ENCODE measurements at places on chromosomes 16 and 17. TPM values are rescaled to one million over a fixed set of nuclear protein-coding genes. Genes with fewer than 3 reads are reported as not detected.
A peak's percentile ranks its signal among the peaks of the same experiment; 100 is the strongest.

- DNase-seq = peak; percentile 30
- H3K27me3 ChIP-seq = peaks cover 53% of the 10 kb centered on the region
- H3K4me1 ChIP-seq = peaks cover 58% of the 10 kb centered on the region
- H3K36me3 ChIP-seq = no peaks in the 10 kb centered on the region
Observed at GRCh38 chr17:8072729-8073461, 14.6 kb downstream of the ALOX12B start.

DNA sequence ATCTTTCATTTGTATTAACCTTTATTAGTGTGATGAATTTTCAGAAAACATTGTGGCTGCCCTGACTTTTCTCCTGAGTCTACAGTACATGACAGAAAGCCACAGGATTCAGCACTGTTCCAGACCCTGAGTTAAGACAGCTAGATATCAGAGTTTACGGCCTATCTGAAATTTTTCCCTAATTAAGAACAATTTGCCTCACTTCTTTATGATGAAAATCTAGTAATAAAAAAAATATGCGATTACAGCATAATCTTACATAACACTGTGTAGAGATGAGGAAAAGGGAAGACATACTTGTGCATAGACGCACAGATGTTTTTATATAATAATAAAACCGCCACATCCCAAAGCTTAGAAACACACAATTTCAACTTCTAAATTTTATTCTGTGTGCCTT is 7.3 kb downstream of the SPOP start:
- DNase-seq = no peak

DNA sequence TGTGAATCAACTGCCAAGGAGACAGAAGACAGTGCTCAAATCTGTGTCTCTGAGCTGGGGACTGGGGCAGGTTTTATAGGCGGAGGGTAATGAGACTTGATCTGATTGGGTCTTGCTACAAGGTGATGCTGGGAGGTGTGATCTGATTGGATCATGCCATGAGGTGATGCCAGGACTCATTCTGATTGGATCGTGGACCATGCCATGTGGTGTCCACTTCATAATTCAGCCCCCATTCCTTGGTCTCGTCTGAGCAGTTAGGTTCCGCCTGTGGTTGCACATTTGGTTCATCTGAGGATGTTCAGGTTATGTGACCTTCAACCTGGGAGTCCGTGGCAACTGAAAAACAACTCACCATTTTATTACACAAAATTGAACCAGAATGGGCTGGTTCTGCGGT is 41.0 kb downstream of the OTOA start:
- no peaks in the 10 kb centered on the region for H3K27me3 ChIP-seq
- no peak for DNase-seq
- H3K4me3 ChIP-seq = no peak overlapping the region
- no peaks in the 10 kb centered on the region for H3K36me3 ChIP-seq

DNA sequence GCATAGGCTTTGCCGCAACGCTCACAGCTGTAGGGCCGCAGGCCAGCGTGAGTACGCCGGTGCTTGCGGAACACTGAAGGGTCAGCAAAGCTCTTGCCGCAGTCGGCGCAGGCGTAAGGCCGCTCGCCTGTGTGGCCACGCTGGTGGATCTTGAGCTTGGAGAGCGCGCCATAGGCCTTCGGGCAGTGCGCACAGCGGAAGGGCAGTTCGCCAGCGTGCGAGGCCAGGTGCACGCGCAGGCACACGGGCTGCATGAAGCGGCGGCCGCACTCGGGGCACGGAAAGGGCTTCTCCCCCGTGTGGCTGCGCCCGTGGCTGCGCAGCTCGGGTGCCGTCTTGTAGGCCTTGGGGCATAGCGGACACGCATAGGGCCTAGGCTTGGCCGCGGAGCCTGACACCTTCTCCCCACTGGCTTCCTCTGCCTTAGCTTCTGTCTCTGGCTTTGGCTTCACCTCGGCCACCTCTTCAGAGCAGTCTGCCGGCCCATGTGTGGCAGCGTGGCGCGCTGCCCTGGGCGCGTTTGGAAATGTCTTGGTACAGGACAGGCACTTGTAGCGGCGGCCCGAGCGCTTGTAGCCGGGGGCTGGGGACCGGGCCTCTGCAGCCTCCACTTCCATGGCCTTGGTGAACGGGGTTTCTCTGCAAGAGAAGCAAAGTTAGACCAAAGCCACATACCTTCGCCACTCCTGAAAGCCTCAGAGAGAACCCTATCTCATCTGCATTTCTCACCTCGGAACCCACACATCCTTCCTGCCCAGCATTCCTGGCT is 10.0 kb downstream of the ZNF668 start:
- H3K27ac ChIP-seq = no peak overlapping the region
- no peak overlapping the region for H3K4me3 ChIP-seq
- H3K36me3 ChIP-seq = peaks cover 25% of the 10 kb centered on the region
- H3K4me1 ChIP-seq = no peaks in the 10 kb centered on the region
- no peak for DNase-seq

DNA sequence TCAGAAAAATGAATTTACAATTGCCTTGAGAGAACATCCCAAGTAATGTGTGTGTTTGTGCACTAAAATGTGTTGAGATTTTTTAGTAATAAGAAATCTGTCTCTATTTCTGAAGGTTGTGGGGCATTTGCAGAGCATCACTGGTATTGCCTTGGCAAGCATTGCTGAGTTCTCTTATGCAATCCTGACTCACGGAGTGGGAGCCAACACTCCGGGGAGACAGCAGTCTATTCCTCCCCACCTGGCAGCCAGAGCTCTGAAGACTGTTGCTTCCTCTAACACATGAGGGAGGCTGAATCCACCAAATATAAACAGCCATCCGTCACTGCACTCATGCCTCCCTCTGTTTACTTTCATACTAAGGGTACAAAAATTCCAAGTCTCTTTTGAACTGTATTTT is 10.6 kb downstream of the CNTD1 start:
- peaks cover 37% of the 10 kb centered on the region for H3K36me3 ChIP-seq
- no peaks in the 10 kb centered on the region for H3K4me1 ChIP-seq
- no peaks in the 10 kb centered on the region for H3K27me3 ChIP-seq
- DNase-seq = no peak

DNA sequence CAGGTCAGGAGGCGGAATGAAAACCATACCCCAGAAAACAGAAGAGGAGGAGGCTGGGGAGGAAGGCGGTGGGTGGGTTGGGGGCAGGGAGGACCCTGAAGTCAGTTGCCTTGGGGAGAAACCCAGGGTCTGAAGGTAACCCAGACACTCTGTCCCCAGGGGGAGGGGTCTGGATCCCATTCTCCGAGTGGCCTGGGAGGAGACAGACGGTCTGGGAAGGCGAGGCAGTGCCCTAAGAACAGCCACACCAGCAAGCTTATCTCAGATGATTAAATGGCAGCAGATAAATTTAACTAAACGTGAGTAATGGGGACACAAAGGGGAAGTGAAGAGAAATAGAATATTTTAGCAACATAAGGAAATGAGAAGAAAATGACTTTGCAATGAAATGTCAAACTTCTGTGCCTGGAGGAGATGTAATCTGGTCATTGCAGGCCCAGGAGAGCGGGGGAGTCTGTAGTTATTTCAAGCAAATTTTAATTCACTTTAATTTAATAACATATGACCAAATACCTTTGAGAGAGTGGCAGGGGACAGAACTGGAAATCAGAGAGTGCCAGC is 21.4 kb upstream of the ZFP90 start:
- no peaks in the 10 kb centered on the region for H3K27me3 ChIP-seq
- H3K4me1 ChIP-seq = peaks cover 31% of the 10 kb centered on the region
- H3K27ac ChIP-seq = peak overlapping the region; percentile 33
- peak; percentile 39 for DNase-seq
- no peak overlapping the region for H3K4me3 ChIP-seq
- no peaks in the 10 kb centered on the region for H3K36me3 ChIP-seq

GRCh38 chr16:12082226-12082887 is 105.8 kb downstream of the SNX29 start:
- no peaks in the 10 kb centered on the region for H3K27me3 ChIP-seq
- H3K4me1 ChIP-seq = no peaks in the 10 kb centered on the region
- no peak overlapping the region for H3K27ac ChIP-seq
- no peak for DNase-seq
- peaks cover 51% of the 10 kb centered on the region for H3K36me3 ChIP-seq

DNA sequence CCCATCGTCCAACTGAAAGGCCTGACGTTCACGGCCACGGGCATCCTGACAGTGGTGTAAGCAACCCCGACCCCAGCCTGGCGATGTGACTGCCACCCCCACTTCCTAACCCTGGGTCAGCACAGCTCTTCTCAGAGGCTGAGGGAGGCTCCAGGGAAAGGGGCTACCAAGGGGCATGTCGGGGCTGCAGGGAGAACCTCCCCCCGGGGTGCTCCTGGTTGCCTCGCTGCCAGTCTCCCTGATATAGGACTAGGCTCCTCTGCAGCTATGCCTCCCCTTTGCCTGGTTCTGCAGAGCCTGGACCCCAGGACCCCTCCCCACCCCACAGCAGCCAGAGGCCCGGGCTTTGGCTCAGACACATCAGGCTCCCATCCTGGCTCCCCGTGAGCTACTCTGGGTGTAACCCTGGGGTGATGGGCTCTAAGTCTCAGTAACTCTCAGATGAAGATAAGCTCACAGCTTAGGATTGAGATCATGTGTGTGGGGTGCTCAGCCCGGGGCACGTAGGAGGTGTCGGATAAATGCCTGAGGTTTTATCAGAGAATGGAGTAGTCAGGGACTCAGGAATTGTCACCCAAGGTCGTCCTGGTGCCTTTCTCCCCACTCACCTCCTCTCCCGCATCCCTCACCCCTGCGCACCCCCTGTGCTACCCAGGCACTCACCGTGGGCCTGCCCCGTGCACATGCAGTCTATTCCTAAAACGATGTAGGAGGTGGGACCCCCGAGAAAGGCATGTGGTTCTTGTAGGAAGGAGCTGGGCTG is 10.6 kb downstream of the ITGAD start:
- no peaks in the 10 kb centered on the region for H3K27me3 ChIP-seq
- no peak overlapping the region for H3K4me3 ChIP-seq
- no peak for DNase-seq
- H3K36me3 ChIP-seq = no peaks in the 10 kb centered on the region
- peaks cover 29% of the 10 kb centered on the region for H3K4me1 ChIP-seq

DNA sequence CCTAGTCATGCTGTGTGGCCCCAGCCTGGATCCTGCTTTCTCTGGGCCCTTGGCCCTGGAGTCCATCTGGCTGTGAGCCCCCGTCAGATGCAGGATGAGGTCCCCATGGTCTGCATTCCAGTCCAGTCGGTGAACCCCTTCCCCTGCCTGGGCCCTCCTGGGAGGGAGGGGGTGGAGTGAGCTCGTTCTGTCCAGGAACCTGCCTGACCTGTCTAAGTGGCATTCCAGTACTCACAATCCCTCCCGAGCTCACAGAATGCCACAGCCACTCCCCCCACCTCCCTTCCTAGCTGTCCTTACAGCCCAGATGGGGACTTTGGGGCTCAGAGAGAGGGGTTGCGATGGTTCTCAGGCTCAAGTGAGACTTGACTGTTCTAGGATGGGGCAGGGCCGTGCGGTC is 15.5 kb downstream of the SPNS2 start:
- H3K4me3 ChIP-seq = no peak overlapping the region
- H3K27ac ChIP-seq = no peak overlapping the region
- H3K27me3 ChIP-seq = no peaks in the 10 kb centered on the region
- no peak for DNase-seq

DNA sequence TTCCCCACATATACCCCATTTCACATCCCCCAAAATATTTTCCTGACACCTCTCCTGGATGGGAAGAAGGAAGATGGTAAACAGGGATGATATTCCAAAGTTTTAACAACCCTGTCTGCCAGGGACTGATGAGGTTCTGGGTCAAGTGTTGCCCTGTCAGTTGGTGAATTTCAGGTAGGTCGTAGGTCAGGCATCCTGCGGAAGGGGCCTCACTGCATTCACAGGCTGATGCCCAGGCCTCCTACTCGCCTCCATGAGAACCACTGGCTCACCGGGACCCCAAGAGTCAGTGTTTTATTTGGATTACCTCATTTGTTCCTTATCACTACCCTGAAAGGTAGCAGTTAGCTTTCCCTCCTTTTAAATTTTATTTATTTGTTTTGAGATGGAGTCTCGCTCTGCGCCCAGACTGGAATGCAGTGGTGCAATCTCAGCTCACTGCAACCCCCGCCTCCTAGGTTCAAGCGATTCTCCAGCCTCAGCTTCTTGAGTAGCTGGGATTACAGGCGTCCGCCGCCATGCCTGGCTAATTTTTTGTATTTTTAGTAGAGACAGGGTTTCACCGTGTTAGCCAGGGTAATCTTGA is 10.5 kb downstream of the ZBTB4 start:
- no peak overlapping the region for H3K4me3 ChIP-seq
- peaks cover 21% of the 10 kb centered on the region for H3K4me1 ChIP-seq
- no peaks in the 10 kb centered on the region for H3K27me3 ChIP-seq

The DHX58 gene
- polyA plus RNA-seq = 13.2 TPM

The CDH8 gene
- polyA plus RNA-seq = not detected

The MYH2 gene
- not detected for polyA plus RNA-seq
